ENCODE measurements at places on chromosomes 2 and 18.

DNA sequence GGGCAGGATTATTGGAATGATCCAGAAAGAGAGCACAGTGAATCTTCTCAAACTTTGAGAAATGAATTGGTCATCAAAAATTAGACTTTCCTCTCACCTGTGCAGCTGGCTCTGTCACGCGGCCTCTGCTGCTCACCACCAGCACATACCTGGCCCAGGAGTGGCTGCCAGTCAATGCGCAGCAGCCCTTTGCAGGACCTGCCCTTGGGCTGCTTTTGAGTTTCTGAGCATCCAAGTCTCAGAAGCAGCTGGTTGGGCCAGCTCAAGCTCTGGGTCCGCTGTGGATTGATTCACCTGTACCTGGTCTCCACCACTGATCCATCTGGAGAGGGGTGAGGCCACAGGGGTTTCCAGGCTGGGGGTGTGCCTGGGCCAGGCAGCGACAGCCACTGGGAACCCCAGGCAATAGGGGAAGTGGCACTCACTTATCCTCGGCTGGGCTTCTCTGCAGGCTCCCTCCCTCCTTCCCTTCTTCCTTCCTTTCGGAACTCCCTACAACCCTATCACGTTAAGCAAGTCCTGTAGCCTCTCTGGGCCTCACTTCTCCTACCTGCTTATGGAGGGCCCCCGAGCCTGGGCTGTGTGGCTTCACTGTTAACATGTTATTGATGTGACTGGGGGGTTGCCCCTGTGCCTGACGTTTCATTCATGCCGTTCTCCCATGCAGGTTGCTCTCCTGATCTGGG, 48.1 kb downstream of the SH3BP4 start:
- DNase-seq: no peak

DNA sequence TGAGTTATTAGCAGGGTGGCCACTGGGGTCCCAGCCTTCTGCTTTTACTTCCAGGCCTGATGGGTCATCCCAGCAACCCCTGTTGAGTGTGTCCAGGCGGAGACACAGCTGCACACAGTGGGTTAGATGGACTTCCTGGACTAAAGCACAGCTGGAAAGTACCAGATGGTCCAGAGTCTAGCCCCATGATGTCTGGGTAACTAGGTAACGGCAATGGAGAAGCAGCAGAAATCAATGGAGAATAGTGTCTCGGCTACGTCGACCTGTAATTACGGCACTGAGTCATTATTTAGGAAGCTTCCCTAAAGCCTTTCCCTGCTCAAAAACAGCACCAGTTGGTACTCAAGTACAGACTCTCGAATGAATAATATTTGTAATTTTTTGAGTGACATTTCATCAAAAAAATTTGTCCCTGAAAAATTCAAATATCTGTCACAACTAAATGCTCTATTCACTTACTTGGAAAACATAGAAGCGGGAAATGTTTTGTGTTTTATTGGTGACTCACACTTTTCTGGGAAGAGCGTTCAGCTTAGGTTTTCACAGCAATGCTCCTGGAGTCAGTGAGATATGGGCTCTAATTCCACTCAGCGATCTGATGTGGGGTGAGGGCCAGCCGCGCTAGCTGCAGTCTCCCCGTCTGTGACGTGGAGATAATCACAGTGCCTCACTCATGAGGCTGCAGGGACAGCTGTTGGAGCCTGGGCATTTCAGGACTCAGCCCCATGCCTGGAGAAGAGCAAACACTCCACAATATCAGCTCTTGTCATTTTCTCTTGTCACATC, 16.2 kb upstream of the ARL4C start:
- peak; percentile 73 for DNase-seq

DNA sequence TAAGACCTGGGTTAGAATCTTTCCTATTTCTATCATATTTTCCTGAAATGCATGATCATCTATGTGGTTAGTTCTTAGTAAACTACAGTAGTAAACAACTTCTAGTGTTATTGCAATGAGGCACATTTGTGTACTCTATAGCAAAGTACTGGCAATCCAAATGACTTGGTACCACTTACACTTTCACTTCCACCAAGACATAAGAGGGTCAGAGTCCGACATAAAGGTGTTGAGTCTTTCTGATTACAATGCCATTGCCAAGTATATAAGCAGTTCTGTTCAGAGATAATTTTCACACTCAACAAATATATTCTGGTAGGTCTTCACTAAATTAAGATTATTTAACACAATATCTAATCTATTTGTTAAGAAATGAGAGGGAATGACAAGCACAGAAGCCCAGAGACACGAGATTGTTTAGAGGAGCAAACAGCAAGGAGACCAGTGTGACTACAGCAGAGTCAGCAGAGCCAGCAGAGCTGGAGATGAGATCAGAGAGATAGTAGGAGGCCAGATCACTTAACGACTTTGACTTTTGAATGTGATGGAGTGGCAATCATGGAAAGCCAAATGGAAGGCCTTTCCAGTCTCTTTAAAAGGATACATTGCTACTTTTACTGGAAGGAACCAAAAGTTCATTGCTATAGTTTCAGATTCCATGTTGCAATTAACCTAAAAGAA, 27.5 kb downstream of the SOS1 start:
- DNase-seq: no peak

DNA sequence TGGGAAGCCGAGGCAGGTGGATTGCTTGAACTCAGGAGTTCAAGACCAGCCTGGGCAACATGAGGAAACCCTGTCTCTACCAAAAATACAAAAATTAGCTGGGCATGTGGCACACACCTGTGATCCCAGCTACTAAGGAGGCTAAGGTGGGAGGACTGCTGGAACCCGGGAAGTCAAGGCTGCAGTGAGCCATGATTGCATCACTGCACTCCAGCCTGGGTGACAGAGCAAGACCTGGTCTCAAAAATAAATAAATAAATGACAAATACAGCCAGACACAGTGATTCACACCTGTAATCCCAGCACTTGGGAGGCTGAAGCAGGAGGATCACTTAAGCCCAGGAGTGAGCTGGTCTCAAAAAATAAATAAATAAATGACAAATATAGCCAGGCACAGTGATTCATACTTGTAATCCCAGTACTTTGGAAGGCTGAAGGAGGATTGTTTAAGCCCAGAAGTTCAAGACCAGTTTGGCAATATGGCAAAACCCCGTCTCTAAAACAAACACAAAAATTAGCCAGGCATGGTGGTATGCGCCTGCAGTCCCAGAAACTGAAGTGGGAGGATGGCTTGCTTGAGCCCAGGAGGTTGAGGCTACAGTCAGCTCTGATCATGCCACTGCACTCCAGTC, 6.2 kb downstream of the KANSL3 start:
- no peak for DNase-seq

- no peak for DNase-seq
Observed at GRCh38 chr2:80496346-80496745, 191.8 kb upstream of the LRRTM1 start.

GRCh38 chr2:200750323-200750910, 61.3 kb upstream of the BZW1 start:
- DNase-seq: no peak

GRCh38 chr2:229050133-229050532, 221.0 kb downstream of the PID1 start:
- DNase-seq: no peak

- no peak for DNase-seq
Observed at GRCh38 chr2:224449212-224450147, 47.6 kb upstream of the FAM124B start.

GRCh38 chr18:79344208-79344581, 51.5 kb upstream of the NFATC1 start:
- no peak for DNase-seq

GRCh38 chr2:108564510-108564909, 30.2 kb downstream of the LIMS1 start:
- no peak for DNase-seq

- DNase-seq: no peak
Observed at GRCh38 chr2:178277741-178278197, 83.5 kb downstream of the OSBPL6 start.

GRCh38 chr2:127007652-127008051, 99.3 kb downstream of the BIN1 start:
- no peak for DNase-seq

DNA sequence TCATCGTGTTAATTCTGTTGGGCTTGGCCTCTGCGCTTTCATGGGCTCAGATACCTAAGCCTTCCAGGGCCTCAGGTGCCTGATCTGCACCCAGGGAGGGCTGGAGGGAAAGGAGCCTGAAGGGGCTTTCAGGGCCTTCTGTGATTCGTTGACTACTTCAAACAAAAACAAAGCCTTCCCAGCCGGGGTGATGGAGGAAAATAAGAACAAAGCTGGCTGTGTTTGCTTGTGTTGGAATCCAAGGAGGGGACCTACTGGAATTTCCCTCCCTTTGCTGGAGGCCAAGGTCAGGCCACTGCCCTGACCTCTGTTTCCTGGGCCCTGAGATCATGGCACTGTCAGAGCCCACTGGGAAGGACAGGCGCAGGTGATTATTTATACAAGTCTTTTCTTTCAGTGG, 135.3 kb downstream of the KLHL29 start:
- no peak for DNase-seq

DNA sequence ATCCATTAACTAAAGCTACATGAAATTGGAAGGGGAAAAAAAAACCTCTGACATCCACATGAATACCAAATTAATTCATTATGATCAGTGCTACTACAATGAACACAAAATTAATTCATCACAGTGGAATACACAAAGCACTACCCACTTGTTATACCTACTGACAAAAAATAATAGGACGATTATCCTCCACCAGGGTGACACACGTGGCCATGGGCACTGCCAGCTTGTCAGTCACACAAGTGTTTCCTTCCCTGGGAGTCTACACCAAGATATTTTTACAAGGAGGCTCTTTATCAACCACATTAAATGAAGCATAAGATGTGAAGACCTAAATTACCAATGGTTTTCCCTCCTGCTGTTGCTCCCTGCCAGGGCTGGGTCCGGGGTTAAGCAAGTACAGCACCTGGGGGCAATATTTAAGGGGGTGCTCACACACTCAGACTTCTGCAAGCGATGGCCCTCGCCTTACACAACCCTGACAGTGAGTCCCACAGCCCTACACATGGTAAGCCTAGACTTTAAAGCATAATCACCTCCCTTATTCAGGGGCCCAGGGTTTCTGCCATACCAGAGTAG, 90.1 kb downstream of the TCF4 start:
- peak; percentile 57 for DNase-seq

GRCh38 chr2:201440182-201440581, 11.1 kb downstream of the TRAK2 start:
- DNase-seq: no peak

DNA sequence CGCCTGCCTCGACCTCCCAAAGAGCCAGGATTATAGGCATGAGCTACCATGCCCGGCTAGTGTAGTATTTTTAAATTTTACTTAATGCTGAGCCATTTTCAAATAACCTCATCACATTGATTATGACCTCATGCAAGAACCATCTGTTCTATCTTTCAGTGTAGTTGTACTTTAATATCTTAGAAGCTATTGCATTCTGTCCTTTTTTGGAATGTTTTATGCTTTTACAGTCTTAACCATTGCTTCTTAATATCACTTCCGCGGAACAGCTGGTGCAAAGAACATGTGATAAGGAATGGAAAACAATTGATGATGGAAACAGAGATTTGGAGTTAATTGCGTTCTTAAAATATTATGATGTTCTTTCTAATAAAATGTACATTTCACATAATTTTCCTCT, 2.7 kb downstream of the GEN1 start:
- DNase-seq: no peak

GRCh38 chr2:206080927-206081326, 5.0 kb downstream of the INO80D start:
- no peak for DNase-seq

- no peak for DNase-seq
Observed at GRCh38 chr2:221962186-221962585, 336.6 kb downstream of the PAX3 start.

DNA sequence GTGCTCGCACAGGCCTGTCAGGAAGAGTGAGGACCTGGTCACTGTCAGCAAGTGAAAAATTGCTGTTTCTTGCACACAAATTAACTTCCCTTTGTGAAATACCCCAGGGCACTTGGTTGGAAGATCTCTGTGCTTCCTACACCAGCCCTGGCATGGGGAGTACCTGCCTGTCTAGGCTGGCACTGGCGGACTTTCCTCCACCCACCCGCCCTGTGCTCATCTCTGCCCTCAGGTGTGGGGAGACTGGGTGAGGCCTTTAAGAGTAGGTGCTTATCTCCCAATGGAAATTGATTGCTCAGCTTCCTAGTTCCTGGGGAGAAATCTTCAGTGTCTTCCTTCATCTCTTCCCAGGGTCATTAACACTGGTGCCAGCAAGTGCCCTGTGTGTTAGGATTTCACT, 42.1 kb downstream of the IMPA2 start:
- DNase-seq: no peak

DNA sequence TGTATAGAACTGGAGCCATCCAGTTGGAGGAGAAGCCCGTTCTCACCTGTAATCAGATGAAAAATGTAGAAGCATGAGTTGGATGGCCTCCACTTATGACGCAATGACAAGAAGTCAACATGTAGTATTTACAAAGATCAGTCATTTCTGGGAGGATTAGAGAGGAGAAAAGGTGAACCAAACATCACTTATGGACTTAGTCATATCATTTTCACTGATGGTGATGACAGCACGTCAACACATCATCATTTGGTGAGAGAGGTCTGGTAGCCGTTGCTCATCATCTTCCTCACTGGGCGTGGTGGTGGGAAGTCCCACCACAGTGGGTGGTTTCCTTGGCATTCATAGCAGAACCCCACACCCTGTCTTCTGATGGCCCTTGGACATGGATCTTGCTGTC, 264.2 kb upstream of the EPAS1 start:
- DNase-seq: no peak

DNA sequence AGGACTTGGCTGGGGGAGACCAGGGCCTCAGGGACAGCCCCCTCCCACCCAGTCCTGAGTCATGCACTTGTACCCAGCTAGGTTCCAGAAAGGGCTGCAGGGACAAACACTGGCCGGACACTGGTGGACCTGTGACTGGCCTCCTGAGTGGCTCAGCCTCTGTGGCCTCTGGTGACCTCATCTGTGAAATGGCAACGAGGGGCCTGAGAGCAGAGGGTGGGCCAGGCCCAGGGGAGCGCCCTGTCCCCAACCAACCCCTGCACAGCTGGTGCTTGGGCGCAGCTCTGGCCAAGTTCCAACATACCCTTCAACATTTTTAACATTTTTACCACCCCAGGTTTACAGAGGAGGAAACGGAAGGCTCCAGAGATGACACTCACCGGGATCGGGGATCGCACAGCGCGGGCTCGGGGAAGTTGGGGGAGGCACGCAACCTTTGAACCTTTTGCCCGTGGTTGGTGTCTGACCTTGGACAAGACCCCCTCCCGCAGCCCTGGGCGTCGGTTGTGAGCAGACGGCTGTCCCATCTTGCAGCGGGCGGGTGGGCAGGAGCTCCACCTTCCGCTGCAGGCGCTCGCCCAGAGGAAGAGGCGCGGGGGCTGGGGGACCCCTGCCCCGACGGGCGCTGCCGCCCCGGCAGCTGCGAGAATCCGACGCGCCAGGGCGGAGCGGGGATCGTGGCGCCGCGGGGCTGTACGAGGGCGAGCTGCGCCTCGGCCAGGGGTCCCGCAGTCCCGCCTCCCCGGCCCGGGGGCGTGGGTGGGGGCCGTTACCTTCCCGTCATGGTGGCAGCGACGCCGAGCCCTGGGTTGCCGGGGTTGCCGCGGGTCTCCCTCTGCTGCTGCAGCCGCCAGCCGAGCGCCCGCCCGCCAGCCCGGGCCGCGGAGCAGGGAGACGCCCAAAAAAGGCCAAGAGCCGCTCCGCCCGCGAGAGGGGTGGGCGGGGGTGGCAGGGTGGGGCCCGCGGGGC, 805 bp downstream of the LIMS2 start:
- DNase-seq: no peak
